NCI-H1436 treated with DMSO at 0.1 percent for 48 hours (cell line): ENCODE measurements at places on chromosomes 1 and 21.

DNA sequence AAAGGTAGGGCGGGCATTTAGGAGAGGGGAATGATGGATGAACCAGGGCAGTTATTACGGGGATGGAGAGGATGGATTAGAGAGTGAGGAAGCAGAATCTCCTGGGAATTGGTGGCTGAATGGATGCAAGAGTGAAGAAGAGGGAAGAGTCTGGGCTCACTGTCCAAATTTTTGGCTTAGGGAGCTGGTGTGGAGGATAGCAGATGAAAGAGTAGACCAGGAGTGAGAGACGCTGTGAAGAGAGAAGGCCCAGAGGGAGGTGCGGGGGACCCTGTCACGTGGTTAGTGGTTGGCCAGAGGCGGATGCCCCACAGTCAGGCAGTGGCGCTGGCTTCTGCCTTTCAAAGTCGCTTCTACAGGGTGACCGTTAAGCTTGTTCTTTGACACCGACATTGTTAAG, 78.4 kb downstream of the PEX14 start:
- DNase-seq, result no peak

DNA sequence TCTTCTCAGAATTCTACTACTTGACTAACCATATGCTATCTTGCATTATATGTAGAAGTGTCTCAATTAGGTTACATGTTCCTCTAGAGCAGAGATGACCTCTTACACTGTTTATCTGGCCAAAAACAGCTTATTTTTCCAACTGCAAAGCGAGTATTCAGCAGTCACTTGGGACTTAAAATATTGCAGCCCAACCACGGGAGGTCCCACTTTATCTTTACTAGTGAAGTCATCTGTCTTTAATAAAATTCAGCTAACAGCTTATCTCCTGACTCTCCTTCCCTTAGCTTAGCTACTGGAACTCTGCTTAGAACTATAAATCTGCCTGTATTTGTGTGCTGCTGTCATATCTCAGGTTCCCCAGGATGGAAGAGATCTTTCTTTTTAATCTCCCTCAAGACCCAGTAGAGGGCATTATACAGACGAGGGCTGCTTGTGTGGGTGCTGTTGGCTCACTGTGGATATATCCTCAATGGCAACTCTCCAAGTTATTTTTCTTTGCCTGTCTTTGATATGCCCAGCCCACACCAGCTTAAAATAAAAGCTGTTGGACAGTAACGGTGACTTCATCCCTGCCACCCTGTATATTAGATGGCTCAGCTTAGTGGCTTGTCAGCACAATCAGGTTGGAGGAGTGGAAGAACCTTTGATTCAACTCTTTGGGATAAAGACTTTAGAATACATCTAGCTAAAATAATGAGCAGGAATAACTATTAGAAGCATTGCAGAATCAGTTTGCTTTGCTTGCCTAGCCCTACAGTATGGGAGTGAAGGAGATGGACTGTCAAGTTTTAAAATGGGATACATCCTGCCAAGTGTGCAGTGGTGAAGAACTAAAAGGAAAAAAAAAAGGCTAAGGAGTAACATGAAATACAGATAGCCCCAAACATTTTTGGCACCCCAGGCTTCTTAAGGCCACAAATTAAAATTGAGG, 9.6 kb downstream of the ENSA start:
- no peak for DNase-seq

DNA sequence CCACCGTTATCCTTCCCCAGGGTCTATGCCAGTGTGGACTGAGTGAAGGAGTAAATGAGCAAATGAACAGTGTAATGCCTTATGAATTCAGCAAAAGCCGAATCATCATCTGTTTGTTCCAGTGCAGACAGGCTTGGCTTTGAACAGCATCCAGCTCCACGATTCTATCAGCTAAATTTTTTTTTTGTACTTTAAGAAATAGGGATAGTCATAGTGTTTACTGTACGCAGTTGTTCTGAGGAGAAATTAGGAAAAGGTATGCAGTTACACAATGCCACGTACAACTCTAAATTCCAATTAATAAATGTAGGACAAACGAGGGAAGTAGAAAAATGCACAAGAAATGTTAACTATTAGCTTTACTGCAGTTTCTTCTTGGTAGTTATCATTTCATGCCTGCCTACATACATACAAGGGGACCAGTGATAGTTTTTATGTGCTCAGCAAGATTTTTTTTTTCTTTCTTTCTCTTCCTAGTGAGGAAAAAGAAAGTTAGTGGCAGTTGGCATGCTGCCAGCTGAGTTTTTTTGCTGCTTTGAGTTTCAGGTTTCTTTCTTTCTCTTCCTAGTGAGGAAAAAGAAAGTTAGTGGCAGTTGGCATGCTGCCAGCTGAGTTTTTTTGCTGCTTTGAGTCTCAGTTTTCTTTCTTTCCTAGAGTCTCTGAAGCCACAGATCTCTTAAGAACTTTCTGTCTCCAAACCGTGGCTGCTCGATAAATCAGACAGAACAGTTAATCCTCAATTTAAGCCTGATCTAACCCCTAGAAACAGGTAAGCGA, at the start of gene IFI44L:
Gene IFI44L (plus strand): TSS at position 646 of the 777 bp plus-strand sequence. CDS start 7,468 bp downstream, outside the sequence.
- DNase-seq, result no peak

DNA sequence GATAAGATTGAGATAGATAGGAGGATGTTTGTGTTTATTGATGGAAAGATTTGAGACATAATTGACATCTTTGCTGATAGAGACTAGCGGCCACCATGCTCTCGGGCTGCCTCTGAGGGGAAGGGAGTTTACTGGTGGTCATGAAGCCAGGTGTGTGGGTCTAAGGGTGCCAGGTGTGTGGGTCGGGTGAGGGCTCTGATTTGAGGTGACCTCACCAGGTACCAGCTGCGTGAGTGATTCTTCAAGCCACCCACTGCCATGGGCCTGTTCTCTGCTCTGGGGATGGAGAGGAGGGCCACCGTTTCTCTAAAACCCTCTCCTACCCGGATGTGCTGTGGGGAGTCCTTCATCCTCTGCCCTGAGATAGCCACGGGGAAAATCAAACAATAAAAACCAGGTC, 3.2 kb downstream of the UBASH3A start:
- DNase-seq, result no peak

DNA sequence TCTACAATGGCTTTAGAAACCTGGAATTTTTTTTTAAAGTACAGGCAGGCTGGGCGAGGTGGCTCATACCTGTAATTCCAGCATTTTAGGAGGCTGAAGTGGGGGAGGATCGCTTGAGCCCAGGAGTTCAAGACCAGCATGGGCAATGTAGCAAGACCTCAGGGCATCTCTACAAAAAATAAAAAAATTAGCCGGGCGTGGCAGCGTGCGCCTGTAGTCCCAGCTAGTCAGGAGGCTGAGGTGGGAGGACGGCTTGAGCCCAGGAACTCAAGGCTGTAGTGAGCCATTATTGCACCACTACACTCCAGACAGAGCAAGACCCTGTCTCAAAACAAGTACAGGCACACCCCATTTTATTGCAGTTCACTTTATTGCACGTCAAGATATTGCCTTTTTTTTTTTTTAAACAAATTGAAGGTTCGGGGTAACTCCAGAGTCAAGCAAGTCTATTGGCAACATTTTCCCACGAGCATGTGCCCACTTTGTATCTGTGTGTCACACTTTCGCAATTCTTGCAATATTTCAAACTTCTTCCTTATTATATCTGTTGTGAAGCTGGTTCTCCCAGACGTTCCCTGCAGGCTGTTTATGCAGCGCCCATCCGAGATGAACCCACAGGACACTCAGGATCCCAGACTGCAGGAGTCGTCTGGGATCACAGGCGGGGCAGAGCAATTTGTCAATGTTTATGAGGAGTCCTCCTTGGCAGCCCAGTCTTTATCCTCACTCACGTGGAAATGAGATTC, 4.7 kb downstream of the HES2 start:
- no peak for DNase-seq

GRCh38 chr1:50369830-50370229, 53.4 kb downstream of the DMRTA2 start:
- DNase-seq, result no peak

DNA sequence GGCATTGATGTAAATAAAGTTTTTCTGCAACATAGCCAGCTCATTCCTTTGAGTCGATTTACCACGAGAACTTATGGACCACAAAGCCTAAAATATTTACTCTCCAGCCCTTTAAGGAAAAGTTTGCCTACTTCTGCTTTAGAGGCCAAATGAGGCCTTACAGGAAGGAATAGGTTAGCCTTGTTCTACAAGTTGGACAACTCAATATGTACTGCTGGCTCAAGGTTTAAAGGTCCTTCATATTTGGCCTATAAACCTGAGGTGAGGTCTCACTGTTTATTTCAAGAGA, 144.5 kb upstream of the DNAH14 start:
- no peak for DNase-seq

DNA sequence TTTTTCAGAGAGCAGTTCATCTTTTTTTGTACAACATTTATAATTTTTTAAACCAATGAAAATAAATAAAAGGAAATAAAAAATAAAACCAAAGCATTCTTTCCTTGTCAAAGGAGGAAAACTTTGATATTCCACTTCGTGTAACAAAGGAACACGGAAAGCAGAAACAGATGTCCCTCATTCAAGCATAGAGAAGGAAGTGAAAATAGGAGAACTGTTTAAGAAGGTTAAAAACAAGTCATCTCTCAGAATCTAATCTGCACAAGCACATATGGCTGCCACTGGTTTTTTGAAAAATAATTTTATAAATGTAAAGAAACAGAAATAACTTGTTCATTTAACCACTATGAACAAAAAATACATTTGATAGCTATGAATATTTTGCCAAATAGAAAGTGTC, 35.9 kb upstream of the ZNF644 start:
- DNase-seq, result no peak

DNA sequence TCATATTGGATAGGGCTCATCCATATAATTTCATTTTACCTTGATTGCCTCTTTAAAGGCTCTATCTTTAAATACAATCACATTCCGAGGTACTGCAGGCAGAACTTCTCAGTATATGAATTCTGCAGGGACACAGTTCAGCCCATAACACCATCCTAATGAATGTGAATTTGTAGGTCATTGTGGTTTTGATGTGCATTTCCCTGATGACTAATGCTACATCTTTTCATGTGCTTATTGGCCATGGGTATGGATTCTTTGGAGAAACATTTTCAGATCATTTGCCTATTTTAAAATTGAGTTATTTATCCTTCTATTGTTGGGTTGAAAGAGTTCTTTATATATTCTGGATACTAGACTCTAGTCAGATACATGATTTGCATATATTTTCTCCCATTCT, 9.6 kb upstream of the RPS6KC1 start:
- no peak for DNase-seq

DNA sequence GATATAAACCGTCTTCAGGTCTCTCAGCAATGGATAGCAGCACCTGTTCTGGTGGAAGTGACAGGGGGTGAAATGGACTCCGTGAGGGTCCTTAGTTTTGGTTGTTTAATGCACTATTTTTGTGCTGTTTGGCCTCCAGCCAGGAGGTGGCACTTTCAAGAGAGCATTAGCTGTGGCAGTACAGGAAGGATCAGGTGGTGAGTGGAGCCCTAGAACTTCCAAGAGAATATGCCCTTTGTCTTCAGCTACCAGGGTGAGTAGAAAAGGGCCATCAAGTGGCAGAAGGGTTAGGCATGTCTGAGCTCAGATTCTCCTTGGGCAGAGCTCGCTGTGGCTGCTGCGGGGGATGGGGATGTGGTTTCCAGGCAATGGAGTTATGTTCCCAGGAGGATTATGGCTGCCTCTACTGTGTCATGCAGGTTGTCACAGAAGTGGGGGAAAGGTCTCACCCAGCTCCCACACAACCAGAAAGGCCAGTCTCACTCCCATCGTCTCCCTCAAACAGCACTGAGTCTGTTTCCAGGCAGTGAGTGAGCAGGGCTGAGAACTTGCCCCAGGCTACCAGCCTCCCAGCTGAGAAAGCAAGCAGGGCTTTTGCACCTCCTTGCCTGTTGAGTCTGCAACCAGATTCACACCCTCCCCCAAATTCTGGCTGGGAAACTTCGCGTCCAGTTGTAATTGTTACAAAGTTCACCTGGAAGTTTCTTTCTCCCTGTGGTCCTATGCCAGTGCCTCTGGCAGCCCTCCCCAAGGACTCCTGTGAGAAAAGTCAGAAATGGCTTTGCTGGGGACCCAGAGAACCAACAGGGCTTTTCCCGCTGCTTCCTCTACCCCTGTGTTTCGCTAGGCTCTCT, 39.1 kb upstream of the TTLL7 start:
- no peak for DNase-seq

- DNase-seq, result no peak
Measured at GRCh38 chr21:19995253-19995652, 1003.0 kb upstream of the NCAM2 start.

DNA sequence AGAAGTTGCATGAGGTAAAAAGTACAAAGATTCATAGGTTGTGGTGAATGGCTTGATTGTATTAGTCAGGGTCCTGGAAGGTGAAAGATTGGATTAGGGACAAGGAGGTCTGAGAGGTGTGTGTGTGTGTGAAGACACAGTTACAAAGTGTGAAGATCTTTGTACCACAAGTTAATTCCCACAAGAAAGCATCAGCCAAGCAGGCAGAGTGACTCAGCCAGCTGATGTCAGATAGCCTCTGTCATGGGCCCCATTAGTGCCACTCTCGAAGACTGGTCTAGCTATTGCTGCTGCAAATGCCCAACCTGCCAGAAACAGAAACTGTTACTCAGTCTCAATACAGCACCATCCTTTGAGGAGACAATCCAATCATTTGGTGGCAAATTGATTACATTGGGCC, 96.5 kb downstream of the DTL start:
- no peak for DNase-seq

DNA sequence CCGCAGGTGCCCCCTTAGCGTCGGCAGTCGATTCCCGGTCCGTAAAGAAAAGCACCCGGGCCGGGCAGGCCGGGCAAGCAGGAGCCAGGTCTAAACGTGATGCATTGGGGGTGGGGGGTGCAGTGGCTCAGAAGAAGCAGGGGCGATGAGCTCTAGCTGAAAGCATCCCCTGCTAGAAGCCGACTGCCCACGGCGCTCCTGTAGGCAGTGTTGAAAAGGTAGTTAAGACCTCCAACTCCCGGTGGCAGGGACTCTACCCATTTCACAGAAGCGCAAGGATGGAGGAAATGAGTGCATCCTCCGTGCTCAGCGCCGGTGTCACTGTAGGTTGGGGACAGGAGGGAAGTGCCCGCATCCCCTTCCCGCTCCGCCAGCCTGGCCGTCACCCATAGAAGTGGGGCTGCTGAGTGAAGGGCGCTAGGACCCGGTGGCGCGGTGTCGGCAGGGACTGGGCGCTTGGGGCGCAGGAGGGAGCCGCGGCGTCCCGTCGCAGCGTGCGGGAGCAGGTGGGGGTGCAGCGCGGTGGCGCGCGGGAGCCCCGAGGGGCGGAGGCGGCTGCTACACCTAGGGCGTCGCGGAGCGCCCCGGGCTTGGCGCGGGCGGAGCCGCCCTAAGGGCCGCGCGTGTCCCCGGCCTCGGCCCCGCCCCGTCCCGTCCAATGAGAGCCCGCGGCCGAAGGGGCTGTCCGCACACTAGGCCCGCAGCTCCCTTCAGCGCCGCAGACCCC, at the start of gene WNT2B:
Gene WNT2B (plus strand): TSS at position 688 of the 727 bp plus-strand sequence. CDS start 298 bp downstream, outside the sequence.
- no peak for DNase-seq

DNA sequence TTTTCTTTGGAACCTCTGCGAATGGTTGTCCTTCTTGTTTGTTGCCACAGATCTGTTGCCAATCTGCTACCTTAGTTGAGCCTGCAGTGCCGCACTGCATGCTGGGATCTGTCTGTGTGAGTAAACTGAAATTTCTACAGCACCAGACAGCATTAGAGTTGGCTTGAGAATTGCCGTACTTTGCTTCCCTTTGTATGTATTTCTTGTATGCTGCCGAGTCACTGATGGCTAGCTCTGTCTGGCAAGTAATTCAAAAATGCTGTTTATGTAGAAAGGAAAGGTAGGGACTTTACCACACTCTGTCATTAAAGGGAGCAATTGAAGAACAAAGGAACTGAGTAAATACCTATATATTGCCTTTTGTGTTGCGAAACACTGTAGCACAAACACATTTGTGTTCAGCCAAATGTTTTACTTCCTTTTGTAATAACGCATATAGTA, 857.4 kb downstream of the USP25 start:
- peak; percentile 55 for DNase-seq
